ENCODE measurements at places on chromosomes 1 and 21.

DNA sequence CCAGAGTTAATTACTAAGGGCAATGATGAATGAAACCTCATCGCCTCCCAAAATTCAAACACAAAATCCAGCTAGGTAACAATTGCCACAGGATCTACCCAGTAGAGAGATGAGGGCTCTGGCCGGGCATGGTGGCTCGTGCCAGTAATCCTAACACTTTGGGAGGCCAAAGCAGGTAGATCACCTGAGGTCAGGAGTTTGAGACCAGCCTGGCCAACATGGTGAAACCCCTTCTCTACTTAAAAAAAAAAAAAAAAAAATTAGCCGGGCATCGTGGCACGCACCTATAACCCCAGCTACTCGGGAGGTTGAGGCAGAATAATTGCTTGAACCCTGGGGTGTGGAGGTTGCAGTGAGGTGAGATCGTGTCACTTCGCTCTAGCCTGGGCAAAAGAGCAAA is 15.8 kb downstream of the CD2 start:
- DNase-seq = no peak

GRCh38 chr1:231679109-231679508 is 52.5 kb downstream of the DISC1 start:
- DNase-seq = peak; percentile 90

GRCh38 chr1:24301785-24302175 is 17.4 kb upstream of the GRHL3 start:
- DNase-seq = peak; percentile 77

- DNase-seq = no peak
Observed at GRCh38 chr1:96569288-96569687, 152.3 kb upstream of the PTBP2 start.

GRCh38 chr1:164054331-164054730 is 504.7 kb upstream of the PBX1 start:
- no peak for DNase-seq

GRCh38 chr21:33496345-33496744 is 4.8 kb upstream of the DNAJC28 start:
- DNase-seq = no peak

GRCh38 chr1:68324316-68324715 is 92.0 kb upstream of the WLS start:
- DNase-seq = no peak

DNA sequence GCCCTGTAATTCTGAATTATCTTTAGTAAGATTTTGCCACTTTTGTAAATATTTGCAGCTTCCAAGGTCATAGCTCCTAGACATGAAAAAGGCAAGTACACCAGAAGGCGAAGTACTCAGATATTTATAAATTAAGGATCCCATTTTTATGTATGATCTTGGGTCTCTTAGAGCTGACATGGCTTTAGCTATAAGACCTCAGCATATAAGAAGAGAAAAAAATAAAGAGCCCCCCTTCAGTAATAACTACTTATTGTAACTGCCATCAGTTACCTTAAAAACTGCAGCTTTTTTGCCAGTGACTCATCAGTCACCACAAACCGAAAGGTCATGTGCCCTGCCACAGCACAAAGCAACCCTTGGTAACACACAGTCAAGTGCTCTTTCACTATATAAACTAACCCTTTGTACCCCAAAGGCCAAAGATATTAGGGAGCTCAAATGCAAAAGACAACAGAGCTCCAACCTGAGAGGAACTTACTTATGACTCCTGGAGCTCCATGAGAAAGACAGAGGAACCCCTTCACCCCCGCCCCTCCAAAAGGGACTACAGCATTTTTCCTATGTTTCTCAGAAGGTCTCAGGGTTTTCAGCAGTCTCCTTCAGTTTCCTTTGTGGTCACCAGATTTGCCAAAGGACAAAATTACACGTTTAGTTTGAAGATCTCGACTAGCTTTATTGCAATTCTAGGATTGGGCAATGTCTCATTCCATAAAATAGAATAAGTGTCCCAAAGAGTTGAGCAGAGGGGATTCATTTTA is 219.8 kb upstream of the DUSP10 start:
- no peak for DNase-seq

Measured in NCI-H524 (cell line).